ENCODE measurements at places on chromosomes 1 and 21. TPM values are rescaled to one million over a fixed set of nuclear protein-coding genes. Genes with fewer than 3 reads are reported as not detected.

DNA sequence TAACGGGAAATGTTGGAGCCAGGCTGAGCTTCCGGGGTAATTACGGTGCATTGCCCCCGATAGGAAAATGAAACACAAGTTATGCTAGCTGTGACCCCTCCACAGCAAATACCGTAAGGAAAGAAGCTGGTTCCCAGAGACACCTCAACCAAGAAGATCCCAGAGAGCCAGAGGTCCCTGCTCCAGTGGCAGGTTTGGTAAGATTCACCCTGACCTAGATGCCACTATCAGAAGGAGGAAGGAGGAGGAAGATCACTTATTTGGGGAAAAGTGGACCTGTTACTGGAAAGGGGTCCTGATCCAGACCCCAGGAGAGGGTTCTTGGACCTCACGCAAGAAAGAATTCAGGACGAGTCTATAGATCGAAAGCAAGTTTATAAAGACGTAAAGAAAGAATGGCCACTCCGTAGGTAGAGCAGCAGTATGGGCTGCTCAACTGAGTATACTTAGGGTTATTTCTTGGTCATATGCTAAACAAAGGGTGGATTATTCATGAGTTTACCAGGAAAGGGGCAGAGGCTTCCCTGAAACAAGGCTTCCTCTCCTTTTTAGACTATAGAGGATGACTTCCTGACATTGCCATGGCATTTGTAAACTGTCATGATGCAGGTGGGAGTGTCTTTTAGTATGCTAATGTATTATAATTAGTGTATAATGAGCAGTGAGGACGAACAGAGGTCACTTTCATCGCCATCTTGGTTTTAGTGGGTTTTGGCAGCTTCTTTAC lies 7.5 kb upstream of the CAPN9 start:
- no peak for DNase-seq

DNA sequence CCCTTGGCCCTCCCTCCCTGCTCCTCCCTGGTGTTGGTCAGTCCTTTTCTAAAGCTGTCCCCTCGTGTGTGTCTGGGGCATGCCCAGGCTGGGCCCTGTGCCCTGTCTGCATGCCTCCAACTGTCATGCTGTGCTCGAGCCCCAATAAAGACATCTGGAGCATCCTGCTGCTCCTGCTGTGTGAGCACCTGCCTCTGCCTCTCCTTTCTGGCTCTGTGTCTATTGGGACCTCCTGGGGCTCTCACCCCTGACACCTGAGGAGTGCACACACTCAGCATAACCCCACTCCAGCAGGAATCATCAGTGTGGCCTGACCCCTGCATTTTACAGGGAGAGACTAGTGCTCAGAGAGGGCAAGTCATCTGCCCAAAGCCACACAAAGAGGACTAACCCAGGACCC lies 23.7 kb downstream of the KCNC4 start:
- no peak for DNase-seq

DNA sequence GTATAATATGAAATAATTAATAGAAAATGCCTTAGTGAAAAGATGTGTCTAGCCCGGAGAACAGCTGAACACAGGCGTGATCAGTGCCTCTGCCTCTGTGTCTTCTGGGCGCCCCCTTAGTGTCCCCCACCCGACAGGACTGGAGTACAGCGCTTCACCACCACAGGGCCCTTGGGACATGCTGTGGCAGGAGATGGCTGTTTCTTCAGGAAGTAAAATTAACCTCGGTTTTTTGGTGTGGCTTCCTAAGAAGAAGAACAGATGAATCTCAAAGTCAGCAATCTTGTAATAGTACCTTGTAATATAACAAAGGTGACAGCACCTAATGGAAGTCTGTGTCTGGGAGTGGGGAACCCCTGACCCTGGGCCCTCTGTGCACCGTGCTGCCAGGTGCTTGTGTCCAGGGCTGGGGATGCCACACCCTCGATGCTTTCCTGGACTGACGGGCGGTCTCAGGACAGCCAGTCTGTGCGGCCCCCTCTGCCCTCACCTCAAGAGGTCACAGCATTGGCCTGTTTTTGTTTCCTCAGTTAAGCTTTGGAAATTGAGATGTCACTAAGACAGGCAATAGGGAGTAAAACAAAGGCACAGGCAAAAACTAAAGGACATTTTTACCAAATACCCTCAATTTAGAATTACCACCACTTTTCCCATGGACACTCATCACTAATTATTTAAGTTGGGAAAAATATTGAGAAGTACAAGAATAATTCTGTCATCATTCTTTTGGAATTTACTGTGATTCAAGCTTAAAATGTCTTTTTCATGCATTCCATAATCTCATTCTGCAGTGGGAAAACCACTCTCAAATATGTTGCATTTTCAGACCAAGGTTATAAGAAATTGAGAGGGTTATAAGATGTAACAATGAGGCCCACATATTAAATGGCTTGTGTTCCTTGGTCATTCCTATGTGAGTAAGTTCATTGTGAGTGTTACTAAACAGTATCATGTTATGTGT lies 79.3 kb downstream of the ADARB1 start:
- no peak for DNase-seq

GRCh38 chr1:206442101-206442500 lies 28.2 kb upstream of the IKBKE start:
- DNase-seq, result no peak

Gene SLC9C2
- total RNA-seq, result not detected

GRCh38 chr1:209504571-209504970 lies 78.9 kb upstream of the CAMK1G start:
- no peak for DNase-seq

DNA sequence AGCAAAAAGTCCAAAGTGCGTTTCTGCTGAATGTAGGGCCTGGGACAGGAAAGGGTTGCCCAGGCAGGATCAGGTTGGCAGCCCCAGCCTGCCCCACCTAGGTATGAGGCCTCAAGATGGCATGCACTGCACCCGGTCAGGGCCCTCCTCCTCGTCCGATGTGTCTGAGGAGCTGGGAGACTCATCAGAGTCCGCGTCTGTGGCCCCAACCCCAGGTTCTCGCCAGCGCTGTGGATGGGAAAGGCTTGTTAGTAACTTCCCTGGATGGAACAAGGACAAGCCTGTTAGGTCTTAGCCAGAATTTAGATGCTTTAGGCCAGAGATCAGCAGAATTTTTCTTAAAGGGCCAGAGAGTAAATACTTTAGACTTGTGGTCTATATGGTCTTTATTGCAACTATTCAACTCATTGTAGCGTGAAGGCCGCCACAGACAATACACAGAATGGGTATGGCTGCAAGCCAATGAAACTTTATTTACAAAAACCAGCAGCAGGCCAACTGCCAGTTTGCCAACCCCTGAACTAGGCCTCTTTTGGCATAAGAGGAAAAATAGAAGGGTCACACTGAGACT lies 12.4 kb downstream of the PEA15 start:
- DNase-seq, result no peak

DNA sequence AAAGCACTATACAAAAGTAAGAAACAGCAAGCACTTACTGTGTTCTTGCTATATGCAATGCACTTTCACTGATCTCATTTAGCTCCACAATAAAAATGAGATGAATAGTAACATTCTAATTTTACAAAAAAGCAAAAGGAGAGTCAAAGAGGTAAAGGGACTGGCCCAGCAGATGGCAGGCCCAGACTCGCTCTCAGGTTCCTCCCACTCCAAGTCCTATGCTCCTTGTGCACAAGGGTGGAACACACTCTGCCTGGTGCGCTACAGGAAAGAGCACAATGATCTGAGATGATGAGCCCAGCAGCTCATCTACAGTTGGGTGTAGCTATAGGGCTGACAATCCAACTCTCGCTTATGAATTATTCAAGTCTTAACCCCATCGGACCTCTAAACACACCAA lies 94.1 kb upstream of the LYST start:
- DNase-seq, result no peak

DNA sequence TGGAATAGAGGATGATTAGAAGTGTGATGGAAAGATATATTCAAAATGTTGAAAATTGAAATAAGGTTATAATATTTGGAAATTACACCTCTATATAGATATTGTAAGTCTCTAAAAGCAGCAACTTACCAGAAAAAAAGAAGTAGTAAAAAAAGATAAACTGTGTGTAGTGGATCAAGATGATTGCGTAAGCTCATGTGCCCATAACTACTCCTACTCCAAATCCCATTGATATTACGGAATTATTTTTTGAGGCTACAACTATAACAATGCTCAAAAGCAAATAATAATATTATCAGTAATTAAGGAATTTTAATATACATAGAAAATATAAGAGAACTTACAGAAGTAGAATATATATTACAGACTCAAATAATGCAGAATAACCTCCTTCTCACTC lies 33.6 kb downstream of the CATSPERE start:
- DNase-seq, result no peak

DNA sequence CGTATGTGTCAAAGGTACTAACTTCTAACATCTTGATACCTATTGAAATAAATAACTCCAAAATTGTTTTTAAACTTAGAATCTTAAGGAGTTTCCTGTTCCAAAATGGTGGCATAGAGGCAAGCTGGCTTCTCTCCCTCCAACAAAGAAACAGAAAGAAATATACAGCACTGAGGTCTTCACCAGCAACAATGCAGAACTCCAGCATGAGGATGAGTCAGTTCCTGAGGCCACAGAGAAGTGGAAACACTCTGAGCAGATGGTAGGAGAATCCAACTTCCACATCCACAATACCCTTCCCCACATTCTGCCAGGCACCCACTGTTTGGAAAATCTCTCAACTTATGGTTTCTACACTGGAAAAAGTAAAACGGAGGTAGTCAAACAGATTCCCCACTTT lies 12.2 kb upstream of the PPIH start:
- DNase-seq, result no peak

Gene DISC1
- total RNA-seq, result 2.1 TPM

Gene FALEC
- total RNA-seq, result not detected

GRCh38 chr1:185279571-185279970 lies 37.5 kb downstream of the IVNS1ABP start:
- no peak for DNase-seq

DNA sequence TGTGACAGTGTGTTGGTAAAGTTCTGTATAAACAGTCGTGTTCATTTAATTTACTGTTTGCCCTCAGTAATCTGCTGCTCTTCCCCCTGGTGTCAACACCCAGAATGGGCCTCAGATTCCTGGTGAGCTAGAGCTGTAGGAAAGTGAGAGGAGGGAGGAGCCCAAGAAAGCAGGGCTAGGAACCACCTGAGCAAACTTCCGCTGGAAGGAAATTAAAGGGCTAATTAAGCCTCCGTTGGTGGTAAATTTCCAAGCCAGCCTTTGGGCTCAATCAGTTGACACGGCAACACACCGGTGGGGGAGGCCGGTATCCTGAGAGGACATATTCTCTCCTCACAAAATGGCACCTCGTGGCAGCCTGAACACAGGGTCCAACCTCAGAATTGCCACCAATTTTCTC lies 32.9 kb downstream of the RAB3B start:
- DNase-seq, result peak; percentile 55

Gene FAM72A
- total RNA-seq, result 10.5 TPM
